T-helper 1 cell (primary cell): ENCODE measurements at places on chromosomes 11 and 22.
A peak's percentile ranks its signal among the peaks of the same experiment; 100 is the strongest.

DNA sequence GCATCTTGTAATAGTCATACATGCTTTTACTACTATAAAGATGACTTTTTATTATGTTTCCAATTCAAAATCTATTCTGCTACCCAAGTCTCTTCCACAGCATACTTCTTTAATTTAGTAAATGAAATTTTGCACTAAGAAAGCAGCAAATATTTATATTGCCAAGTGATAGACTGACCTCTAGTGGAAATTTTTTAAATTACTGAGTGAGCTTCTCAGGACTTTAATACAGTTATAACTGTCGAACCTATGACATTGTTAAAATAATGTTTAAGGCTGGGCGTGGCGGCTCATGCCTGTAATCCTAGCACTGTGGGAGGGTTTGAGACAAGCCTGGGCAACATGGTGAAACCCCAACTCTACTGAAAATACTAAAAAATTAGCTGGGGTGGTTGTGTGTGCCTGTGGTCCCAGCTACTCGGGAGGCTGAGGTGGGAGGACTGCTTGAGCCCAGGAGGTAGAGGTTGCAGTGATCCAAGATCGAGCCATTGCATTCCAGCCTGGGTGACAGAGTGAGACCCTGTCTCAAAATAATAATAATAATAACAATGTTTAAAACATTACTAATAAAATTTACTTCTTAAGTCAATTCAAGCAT lies 27.3 kb downstream of the STK33 start:
- DNase-seq: no peak

- DNase-seq: no peak
These were observed 21.6 kb upstream of the BBOX1 start for GRCh38 chr11:27018902-27019529.

DNA sequence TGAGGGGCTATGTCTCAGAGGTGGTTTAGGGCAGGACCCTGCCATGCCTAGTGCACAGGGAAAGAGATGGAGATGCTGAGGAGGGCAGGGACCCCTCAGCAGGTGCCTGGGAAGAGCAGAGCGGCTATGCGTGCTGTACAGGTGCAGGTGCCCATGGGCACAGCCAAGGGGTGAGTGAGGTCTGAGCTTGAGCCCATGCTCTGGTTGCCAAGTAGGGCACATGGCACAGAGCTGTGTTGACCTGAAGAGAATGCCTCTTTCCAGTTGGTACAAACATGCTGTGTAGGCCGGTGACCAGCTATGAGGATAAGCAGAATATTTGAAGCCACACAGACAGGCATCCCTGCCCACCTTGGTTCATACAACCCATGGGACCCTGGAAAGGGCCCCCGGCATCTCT lies 65.8 kb upstream of the NECTIN1 start:
- no peak for DNase-seq

DNA sequence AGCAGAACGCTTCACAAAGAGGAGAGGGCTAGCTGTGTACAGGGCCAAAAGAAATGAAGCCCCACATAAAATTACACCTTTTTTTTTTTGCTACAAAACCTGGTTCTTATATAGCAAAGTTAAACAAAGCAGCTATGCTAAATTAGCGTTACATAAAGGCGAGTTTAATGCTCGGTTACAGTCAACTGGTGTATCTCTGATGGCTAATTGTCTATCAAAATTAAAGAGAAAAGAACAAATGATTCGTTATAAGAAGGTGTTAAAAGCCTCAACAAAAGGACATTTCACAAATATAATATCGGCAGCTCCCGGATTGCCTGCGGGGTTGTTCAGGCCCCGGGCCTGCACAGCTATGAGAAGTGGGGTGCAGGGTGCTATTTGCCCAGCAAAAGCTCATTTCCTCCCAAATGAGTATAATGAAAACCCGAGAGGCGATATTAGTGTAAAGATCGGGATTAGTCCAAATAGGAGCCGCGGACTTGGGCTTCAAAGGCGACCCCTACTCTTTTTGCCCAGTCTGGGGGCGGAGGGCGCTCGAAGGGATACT lies 13.3 kb upstream of the PAX6 start:
- DNase-seq: no peak

DNA sequence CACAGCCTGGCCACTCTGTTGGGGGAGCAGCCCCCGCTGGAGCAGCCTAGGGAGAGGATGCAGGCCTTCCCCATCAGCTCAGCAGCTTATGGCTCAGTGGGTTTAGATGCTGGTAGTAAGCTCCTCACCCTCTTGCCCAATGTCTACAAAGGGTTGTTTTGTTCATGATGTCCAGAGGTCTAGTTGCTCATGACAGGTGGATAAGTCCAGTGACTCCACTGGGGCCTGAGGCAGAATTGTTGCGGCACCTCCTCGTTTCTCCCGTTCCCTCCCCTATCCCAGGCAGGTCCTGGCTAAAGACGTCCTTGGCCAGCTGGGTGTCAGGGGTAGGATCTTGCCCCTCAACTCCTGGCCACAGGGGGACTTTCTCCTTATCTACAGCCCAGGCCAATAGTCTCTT lies 233.5 kb upstream of the B3GAT1 start:
- DNase-seq: no peak

GRCh38 chr11:60699284-60699691 lies at the start of gene MS4A8:
MS4A8 (plus strand) TSS chr11:60699612; CDS start chr11:60700861, 1,249 bp downstream.
- no peak for DNase-seq

DNA sequence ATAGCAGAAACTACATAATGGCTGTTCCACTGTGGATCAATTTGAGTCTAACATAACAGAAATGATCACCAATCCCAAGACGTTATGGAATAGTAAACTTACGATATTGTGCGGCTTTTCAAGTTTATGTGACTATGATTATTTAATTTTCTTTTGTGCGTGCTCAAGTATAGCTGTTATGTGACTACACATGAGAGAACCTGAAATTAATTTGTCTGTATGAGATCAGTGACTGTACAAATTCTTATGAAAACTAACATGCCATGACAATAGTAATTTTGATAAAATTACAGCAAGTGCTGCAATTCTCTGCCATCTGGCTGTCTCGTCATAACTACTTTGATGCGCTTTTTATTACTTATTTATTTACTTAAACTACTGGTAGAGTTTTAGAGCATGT lies 343.2 kb downstream of the DCDC1 start:
- no peak for DNase-seq

GRCh38 chr11:2136952-2137201 lies 2.3 kb downstream of the IGF2 start:
- DNase-seq: no peak

- DNase-seq: no peak
These were observed 64.6 kb downstream of the NARS2 start for GRCh38 chr11:78510025-78510596.

- DNase-seq: no peak
These were observed 6.3 kb upstream of the ADSL start for GRCh38 chr22:40340044-40340443.

GRCh38 chr11:69356703-69357457 lies 62.9 kb downstream of the MYEOV start:
- DNase-seq: no peak

GRCh38 chr11:35458846-35459245 lies 39.5 kb upstream of the SLC1A2 start:
- no peak for DNase-seq

GRCh38 chr11:108221371-108221770 lies 1.1 kb downstream of the NPAT start:
- no peak for DNase-seq

DNA sequence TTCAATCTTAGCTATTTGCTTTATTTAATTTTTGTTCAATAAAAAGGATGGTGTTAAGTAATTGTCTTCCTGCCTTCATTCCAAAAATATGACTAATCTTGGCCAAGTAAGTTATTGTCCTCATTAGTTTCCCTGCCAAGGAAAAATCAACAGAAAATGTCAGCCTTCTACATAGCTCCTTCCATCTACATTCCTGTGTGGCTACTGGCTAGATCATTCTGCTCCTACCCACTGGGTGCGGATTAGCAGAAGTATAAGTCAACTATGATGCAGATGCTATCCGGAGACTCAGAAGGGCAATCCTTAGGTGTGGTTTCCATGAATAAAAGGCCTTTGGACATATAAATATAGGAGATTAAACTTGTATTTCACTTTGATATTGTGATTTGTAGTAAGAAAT lies 154.4 kb downstream of the SBF2 start:
- no peak for DNase-seq

GRCh38 chr11:44568658-44569473 lies 3.4 kb downstream of the CD82 start:
- peak; percentile 90 for DNase-seq

DNA sequence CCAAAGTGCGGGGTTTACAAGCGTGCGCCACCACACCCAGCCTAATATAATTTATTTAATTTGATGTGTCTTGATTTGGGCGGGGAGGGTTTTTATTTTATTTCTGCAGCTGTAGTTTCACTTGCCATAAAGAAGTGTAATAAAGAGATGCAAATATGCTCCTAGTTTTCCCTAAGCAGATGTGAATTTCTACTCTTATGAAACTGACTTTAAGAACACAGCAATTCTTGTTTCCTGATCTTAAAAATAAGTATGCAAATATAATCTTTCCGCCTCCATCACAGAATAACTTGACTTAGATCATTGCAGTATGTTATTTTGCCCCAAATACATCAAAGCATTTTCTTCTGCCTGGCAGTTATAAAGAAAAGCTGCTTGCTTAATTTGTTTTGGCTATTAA lies 4.4 kb downstream of the SPCS2 start:
- no peak for DNase-seq

DNA sequence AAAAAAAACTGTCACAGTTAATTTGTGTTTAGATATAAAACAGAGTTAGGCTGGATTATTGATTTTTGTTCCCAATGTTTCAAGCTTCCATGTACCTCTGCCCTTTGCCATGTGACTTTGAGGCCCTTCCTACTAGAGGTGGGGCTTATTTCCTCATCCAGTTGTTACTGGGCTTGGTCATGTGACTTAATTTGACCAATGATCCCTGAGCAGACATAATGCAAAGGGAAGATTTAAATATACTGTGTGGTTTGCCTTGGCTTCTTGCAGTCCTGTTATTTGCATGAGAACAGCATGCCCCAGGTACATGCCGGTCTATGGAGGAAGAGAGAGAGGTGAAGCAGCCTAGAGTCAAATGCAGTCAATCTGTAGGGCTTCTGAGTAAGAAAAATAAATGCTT lies 347.0 kb downstream of the MIAT start:
- DNase-seq: no peak

- peak; percentile 36 for DNase-seq
These were observed 27.6 kb upstream of the TOLLIP start for GRCh38 chr11:1336836-1337646.

GRCh38 chr11:68148071-68148805 lies 27.1 kb upstream of the CHKA start:
- DNase-seq: no peak

- no peak for DNase-seq
These were observed 4.6 kb downstream of the GATD1 start for GRCh38 chr11:772429-773390.

DNA sequence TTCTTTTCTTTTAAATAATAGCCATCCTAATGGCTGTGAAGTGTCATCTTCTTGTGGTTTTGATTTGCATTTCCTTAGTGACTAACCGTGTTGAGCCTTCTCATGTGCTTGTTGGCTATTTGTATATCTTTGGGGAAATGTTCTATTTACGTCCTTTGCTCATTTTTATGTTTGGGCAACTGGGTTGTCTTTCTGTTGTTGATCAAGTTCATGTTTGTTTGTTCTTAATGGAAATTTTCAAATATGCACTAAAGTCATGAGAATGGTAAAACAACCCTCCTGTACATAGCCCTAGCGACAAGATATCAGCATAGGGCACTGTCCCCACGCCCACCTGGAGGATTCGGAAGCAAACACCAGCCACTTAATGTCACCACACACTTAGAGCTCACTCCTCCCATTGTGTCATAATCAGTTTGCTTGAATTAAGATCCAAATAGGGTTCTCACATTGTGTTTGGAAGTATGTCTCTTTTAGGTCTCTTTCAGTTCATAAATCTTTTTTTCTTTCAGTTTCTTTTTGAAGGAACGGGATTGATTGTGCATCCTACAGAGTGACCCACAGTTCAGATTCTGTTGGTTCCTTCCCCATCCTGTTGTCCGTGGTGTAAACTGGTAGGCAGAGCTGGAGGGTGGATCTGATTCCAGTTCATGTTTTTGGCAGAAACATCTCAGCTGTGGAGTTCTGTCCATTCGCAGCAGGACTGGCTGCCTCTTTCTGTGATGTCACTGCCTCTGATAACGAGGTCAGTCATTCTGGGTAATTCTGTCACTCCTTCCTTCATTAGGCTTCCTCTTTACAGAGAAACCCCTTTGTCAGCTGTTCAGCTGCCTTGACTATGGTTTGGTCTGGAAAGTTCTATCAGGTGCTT lies 26.4 kb upstream of the ADORA2A start:
- no peak for DNase-seq

DNA sequence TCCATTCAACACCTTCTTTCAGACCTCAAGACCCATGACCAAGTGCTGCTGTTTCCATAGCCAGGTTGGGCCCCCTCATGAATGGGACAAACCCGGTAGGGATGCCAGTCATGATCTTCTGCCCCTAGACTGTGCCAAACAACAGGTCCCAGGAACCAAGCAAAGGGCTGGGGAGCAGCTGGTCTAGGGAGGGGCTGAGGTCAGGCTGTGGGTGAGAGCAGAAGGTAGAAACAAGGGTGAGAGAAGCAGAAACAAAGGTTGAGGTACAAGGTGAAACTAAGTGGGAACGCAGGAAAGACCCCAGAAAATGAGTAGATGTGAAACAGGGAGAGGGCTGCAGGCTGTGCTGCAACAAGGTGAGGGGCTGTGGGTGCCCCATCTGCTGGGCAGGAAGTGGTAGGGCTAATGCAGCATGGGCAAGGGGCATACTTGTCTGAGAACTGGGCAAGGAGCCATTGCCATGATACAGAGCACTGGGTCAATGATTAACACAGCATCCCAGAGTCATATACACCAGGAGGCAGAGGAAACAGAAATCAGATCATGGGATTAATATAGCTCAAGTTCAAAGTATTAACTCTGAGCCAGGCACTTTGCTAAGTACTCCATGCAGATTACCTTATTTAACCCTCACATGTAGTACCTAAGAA lies 45.9 kb downstream of the SLC1A2 start:
- DNase-seq: no peak

DNA sequence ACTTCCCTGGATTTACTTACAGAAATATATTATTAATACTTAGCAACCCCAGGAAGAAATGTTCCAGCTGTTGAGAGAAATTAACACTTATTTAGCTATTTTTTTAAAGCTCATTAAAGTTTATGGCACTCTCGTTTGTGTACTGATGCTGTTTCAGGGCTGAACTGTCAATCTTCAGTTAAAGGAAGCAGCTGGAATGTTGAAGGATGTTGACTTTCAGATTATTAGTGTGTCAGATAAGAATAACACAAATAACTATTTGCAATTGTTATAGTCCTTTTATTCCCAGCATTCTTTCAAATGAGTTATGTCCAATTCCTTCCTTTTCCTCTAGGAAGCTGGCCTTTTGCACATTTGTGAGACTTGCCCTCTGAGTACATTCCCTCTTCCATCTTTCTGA lies 278.2 kb upstream of the RAG2 start:
- no peak for DNase-seq

DNA sequence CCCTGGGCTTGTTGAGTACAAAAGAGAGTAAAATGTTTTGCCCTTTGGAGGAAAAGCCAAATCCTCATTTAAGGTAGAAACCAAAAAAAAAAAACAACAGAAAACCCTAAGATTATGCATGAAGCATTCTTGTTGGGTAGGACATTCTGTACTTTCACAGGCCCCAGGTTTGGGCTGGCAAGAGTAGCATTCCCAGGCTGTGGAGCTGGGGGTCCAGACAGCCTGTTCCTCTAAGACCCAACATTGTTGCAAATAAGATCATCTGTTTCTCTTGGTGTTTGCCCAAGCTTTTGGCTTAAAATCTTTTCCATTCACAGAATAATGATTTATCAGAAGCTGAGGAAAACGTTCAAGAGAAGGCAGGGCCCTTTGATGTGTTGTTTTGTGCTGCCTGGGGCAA lies 123.8 kb downstream of the MICAL2 start:
- no peak for DNase-seq
